ENCODE measurements at places on chromosomes 5 and 9.

DNA sequence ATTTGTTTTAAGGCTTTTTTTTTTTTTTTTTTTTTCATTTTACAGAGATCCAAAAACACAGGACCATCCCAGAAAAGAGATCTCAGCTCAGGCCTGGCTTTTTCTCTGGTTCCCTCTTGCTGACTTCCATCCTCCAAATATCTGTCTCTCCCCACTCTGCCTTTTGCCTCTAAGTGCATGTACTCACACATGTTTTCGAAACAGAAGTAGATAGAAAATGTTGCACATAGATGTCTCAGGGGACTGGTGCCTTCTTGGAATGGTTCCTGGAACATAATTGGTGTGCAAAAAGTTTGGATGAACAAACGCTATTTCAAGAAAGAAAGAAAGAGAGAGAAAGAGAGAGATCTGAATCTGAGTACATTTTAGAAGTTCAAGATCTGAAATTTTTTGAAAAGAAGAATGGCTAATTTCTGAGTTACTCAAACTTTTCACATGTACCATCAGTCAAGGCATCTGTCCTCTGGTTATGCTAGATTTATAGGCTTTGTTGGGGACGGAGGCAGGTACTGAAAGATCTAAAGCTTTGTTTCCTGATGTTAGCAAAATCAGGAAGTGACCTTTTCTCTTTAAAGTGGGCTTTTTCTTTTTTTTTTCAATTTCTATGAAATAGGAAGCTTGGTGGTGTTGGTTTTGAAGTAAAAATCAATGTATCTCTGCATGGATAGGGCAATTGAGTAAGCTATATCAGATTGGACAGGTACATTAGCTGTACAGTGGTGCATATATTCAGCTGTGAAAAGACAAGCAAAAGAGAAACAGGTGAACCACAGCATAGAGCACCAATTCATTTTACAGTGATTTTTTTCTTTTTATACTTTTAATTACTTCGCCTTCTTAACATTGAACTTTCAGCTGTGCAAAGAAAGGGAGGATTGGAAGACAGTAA lies 8.5 kb upstream of the TNFSF8 start:
- DNase-seq, result no peak

GRCh38 chr9:3578786-3579185 lies 53.0 kb upstream of the RFX3 start:
- no peak for DNase-seq

- DNase-seq, result no peak
Observed at GRCh38 chr5:181230551-181230950, 7.5 kb downstream of the TRIM41 start.

- no peak for DNase-seq
Observed at GRCh38 chr5:122064992-122065391, 13.1 kb downstream of the LOX start.

DNA sequence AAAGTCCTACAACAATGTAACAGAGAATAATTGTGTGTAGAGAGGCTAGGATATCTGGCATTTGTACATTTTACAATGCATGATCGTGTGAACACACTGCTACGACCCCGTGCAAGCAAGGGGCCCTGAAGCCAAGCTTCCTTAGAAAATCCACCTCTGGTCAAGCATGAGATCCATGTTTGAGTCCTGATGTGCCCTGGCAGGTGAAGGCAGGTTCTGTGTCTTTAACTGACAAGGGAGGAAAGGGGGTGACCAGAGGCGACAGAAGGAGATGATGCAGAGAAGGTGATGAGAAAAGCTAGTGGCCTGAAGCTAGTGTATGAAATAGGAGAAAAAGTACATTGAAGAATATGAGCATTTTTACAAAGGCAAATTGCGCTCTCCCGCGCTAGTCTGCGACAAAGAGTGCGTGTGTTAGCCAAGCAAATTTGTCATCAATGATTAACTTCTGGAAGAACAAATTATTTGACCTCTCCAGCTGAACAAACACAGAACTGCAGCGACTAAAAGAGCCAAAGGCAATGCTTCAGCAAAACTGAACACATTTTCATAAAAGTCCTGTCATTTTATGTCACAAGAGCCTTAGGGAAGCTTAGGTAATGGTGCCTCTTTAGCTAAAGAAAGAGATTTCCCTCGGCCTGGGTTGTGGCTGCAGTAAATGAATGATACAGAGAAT lies 101.7 kb upstream of the DAPK1 start:
- DNase-seq, result no peak

DNA sequence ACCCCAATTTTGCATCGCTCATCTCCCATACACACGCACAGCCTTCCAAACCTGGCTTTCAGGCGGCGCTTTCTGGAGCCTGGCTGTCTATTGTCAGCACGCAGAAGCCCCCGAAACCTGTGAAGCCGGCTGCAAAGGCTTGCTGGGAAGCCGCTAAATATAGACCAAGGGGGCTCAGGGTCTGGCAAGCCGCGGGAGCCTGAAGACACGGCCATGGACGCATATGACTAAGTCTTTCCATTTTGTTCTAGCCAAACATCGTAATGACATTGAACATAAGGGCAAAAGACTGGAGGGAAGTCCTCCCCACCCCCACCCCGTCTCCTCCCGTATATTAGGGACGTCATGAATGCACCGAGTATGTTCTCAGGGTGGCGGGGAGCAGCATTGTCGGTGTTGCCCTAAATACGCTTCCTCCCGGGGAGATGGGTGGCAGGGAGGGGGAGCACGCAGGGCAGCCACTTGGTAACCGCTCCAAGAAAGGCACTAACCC lies 1.1 kb downstream of the CTNND2 start:
- no peak for DNase-seq

GRCh38 chr5:123671042-123671441 lies 159.1 kb downstream of the CSNK1G3 start:
- DNase-seq, result no peak

GRCh38 chr9:8571643-8572042 lies 772.1 kb upstream of the DMAC1 start:
- DNase-seq, result no peak

DNA sequence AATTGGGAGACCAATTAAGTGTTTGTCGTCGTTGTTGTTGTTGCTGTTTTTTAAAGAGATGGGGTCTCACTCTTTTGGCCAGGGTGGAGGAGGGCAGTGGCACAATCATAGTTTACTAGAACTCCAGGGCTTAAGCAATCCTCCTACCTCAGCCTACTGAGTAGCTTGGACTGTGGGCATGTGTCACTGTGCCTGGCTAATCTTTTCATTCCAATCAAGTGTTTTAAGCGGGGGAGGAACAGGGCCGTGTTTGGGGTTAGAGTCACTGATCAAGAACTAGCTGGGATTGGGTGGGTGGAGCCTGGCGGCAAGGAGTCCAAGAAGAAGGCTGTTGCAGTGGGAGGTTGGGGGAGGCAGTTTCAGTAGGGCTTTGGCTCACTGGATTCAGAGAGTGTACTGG lies 13.8 kb downstream of the SNX30 start:
- no peak for DNase-seq

- DNase-seq, result no peak
Observed at GRCh38 chr9:113673726-113674125, 202.4 kb upstream of the ZNF618 start.

DNA sequence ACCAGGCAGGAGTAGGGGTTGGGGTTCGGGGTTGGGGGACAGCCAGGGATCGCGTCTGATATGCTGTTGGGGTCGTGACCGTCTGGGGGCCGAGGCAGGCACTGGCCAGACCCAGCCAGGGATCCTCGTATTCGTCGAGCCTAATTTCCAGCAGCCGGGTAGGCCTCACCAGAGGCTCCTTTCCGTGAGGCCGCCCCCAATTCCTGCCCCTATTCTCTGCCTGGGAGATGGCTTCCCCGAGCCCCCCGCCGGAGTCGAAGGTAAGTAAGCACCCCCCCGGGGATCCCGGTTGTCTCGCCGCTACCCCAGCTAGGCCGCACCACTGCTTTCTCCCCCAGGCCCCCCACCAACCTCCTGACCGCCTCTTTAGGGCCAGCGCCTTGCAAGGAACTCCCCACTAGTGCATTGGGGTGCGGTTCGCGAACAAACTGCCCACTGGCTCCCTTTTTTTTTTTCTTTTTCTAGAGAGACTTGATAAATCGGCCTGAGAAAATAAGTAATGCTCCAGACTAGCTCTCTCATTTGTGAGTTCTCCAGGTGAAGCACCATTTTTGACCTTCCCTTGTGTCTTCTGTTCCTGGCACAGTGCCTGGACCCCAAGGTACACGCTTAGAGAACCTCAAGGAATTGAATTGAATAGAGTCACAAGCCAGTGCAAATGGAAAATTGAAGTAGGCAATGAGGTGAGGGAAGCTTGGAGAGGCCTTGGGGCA lies 435 bp downstream of the ZNF189 start:
- DNase-seq, result peak; percentile 20

- DNase-seq, result no peak
Observed at GRCh38 chr5:148816782-148817181, 9.6 kb upstream of the ADRB2 start.

- DNase-seq, result no peak
Observed at GRCh38 chr9:92648474-92648971, 21.4 kb downstream of the IPPK start.

DNA sequence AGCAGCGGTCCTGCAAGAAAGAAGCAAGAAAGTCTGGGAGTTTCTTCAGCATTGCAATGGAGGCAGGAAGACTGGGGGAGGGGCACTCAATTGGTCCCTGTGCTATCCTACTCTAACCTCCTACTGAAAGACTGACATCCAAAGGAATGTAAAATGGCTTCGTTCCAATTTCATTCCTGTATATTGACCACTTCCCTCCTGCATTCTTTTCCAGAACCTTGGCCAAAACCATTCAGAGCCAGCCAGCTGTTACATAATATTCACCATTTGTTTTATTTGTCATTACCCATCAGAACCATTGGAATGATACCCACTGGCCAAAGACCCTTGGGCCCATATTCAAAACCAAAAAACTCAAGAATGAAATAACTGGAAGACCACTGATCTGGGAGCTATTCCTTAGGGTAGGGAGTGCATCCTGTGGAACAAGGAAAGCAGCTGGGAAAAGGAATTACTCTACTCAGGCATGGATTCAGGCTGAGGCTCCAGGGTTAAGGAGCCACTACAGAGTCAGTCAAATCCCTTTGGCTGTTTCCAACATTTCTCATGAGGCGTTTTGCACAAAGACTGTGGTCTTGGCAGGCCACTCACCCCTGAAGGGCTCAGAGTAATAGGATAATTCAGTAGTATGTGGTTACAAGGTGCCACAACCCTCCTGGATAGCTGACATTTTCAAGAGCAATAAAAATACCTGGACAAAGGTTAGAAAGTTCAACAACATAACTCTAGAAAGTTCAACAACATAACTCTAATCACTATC lies 148.7 kb upstream of the SLC1A3 start:
- no peak for DNase-seq

- no peak for DNase-seq
Observed at GRCh38 chr5:14105718-14106410, 37.3 kb upstream of the TRIO start.

DNA sequence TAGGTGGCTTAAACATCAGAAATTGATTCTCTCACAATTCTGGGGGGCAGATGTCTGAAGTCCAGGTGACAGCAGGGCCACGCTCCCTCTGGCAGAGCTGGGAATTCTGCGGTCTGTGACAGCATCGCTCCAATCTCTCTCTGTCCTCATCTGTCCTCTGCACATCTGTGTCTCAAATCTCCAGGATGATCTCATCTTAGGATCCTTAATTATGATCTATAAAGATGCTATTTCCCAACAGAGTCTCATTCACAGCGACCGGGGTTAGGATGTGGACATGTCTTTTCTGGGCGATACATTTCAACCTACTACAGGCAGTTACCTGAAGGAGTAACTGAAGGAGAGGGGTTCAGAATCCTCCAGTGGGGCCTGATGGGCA lies 31.4 kb downstream of the ANKRD33B start:
- no peak for DNase-seq

DNA sequence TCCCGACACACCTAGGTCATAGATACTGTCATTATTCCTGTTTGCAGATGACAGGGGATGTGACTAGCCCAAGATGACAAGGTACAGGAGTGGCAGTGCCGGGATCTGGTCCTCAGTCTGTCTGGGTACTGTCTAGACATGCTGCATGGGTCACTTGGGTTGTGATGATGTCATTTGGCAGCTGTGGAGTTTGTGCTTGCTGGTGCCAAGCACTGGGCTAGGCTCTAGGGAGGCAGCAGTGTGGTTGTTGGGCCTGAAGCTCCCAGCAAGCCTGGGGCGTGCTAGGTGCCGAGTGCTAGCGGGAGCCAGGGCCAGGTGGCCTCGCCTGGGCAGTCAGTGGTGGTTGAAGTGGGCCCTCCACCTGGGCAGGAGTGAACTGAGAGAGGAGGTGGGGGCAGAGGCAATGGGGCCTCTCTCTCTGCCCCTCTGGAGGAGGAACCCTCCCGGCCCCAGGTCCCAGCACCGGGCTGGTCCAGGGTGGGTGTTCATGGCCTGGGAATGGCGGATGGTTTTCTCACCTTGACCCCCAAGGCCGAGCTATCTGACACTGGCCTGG lies 8.8 kb upstream of the ASB6 start:
- no peak for DNase-seq

DNA sequence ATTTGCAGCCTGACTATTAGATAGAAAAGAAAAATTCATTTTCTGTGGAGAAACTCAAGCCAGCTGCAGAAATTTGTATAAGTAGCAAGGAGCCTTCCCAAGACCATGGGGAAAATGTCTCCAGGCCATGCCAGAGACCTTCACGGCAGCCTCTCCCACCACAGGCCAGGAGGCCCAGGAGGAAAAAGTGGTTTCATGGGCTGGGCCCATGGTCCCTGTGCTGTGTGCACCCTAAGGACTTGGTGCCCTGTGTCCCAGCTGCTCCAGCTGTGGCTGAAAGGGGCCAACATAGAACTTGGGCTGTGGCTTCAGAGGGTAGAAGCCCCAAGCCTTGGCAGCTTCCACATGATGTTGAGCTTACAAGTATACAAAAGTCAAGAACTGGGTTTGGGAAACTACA lies 73.3 kb upstream of the TTC23L start:
- DNase-seq, result no peak

DNA sequence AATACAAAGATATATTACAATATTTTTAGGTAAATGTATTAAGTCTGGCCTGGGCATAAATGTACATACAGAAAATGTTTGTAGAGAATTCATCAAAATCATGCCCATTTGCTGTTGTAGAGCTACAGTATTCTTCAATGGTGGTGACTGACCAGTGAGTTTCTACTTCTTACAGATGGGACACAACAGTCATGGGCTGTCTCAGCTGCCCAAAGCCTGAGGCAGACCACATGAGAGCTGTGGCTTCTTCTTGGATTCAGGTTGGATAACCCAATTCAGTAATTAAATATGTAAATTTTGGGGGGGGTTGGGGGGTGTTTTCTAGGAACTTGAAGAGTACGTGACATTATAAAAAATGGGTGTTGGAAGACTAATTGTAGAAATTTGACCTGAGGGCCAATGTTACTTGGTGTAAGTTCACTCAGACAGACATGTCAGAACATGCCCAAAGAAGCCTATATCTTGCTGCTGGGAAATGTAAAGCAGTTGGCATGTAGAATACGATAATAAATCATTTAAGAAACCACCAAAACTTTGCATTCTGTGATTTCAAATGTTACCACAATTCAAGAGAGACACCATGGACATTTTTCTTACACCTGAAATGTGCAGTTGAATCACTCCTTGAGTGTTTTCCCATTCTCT lies 17.9 kb downstream of the STARD4 start:
- no peak for DNase-seq

GRCh38 chr5:107294211-107294550 lies 376.6 kb downstream of the EFNA5 start:
- DNase-seq, result no peak

GRCh38 chr9:137297966-137298365 lies 4.1 kb downstream of the NRARP start:
- no peak for DNase-seq

All from activated naive CD4-positive, alpha-beta T cell (primary cell).